ENCODE measurements at places on chromosomes 3 and 15.

DNA sequence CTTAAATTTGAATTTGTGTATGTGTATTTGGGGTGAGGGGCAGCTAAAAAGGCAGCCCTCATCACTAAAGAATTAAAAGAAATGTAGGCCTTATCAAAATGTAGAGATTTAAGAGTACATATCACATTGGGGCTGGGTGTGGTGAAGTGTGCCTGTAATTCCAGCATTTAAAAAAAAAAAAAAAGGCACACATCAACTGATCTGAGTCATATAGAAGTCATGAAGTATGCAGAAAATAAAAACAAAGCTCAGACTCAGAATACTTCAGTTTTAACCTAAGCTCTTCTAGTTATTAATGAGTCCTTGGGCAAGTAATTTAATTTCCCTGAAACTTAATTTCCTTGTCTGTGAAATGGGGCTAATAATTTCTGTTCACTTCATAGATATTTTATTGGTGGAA, 31.6 kb downstream of the SLC24A1 start:
- DNase-seq: no peak

- DNase-seq: no peak
Measured at GRCh38 chr3:118675305-118675704, 359.3 kb downstream of the IGSF11 start.

- no peak for DNase-seq
Measured at GRCh38 chr15:69783211-69783610, 314.5 kb downstream of the TLE3 start.

GRCh38 chr15:89905846-89906378, 6.8 kb downstream of the ARPIN start:
- DNase-seq: no peak

- no peak for DNase-seq
Measured at GRCh38 chr15:33242669-33243191, 48.2 kb upstream of the FMN1 start.

DNA sequence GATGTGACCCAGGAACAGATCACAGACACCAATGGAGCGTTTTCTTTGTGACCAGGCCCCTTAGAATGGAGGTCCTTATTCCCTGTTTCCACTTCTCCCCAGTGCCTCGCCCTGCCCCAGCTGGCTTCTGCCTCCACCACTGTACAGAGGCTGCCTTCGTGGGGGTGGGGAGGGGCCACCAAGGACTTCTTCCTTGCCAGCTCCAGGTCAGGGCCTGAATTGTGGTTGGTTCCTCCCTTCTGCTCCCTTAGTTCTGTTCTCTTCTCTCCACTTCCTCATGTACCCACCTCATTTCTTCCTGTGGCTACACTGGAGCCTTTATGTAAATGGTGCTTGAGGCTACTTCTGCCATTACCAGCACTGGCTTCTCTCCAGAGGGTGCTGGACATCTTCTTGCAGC, 16.4 kb downstream of the TGM4 start:
- no peak for DNase-seq

GRCh38 chr3:31370681-31371080, 162.0 kb upstream of the STT3B start:
- no peak for DNase-seq

DNA sequence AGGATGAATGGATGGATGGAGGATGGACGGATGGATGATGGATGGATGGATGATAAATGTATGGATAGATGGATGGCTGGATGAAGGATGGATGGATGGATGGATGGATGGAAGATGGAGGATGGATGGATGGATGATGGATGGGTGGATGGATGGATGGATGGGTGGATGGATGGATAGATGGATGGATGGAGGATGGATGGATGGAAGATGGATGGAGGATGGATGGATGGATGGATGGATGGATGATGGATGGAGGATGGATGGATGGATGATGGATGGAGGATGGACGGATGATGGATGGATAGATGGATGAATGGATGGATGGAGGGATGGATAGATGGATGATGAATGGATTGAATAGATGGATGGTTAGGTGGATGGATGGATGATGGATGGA, 210.6 kb upstream of the IGF1R start:
- no peak for DNase-seq

DNA sequence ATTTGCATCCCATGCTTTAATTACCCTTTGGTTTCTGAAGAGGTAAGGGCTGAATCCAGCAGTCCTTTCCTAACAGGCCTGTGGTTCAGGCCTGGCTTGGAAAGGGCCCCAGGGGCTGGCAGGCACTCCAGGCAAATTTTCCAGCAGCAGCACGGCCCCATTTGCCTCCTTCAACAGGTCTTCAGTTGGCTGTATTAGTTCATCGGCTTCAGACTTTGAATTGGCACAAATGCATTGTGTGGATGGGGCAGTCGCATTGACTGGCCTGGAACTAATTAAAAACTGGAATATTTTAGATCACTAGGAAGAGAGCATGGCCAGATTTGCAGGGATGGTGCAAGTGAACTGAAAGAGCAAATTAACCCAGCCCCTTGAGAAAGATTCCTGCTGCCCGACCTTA, 207.8 kb upstream of the MCTP2 start:
- DNase-seq: no peak

DNA sequence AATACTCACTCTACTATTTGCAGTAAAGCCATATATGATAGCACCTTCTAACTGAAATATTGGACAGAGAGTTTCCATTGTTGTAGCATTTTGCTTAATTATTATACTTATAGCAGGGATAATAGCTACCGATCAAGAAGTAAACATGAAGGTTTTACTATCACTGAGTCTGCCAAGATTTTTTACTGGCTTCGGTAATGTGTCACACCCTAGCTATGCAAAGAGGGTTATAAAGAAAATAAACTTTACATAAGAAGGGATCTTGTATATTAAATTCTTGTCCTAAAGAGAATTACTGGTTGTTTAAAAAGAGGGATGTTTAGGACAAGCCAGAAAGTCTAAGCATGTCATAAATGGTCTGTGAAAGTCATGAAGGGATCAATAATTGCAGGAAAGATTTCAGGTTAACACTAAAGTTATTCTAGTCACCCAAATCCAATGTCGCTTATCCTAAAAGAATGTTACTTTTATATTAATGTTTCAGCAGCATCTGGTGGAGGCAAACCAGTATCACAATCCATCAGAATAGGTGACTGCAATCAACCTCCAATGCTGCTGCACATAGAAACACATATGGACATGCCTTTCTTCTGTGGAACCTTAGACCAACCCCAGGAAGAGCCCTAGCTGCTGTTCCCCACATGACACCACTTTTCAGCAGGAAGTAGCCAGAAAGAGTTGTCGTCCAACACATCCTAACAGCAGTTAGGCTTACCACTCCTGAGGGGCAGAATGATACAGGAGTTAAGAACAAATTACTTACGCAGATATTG, 62.7 kb upstream of the GK5 start:
- no peak for DNase-seq

DNA sequence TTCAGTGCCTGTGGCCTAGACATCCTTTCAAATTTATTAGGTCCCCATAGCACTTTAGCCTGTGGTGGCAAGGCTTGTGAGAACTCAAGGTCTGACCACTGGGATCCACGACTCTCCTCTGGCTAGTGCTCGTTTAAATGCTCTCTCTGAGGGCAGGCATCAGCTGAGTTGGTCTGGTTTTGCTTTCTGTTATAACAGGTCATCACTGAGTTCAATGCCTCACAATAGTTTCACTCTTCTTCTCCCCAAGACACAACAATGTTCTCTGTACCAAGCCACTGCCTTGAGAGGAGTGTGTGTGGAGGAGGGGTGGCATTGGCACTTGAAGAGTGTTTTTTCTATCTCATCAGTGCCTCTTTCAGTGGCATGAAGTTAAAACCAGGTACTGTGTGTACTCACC, 7.6 kb downstream of the OR5K4 start:
- no peak for DNase-seq

GRCh38 chr15:33045066-33045810, 149.3 kb downstream of the FMN1 start:
- DNase-seq: no peak

DNA sequence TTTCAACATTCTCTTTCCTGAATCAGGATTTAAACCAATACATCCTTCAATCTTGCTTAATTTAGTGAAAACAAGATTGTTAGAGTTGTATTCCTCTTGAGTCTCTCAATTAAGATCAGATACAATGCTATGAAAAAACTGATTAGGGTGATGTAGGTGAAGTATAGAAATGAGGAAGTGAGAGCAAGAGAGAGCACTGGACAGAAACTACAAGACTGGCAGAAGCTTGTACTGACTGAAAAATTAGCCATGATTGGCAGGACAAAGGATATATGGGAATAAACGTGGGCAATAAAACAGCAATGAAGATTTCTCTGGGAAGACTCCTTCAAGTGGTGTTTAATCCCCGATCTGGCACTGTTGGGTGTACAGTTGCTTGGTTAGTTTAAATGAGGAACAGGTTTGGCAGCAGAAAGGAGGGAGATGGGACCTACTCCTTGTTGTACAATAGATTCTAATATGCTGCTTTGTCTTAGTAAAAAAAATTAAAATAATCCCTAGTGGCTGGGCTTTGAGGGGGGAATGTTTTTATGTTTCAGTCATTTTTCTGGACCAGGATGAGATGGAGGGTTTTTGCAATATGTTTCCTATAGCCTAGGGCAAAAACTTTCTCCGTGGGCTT, 252.7 kb downstream of the SLC9A9 start:
- DNase-seq: no peak

GRCh38 chr15:38535491-38536200, 29.0 kb downstream of the RASGRP1 start:
- DNase-seq: no peak

GRCh38 chr15:82624008-82624407, 23.2 kb downstream of the CPEB1 start:
- DNase-seq: no peak

GRCh38 chr3:30140356-30141075, 465.9 kb upstream of the TGFBR2 start:
- DNase-seq: no peak

Data from CD4-positive, alpha-beta T cell treated with Interleukin-21 for 1 hour (primary cell).